Amniotic epithelial cell (primary cell): ENCODE measurements at places on chromosomes 6 and 20.

GRCh38 chr6:27591699-27592480 lies 119.0 kb upstream of the ZNF184 start:
- no peak for DNase-seq

DNA sequence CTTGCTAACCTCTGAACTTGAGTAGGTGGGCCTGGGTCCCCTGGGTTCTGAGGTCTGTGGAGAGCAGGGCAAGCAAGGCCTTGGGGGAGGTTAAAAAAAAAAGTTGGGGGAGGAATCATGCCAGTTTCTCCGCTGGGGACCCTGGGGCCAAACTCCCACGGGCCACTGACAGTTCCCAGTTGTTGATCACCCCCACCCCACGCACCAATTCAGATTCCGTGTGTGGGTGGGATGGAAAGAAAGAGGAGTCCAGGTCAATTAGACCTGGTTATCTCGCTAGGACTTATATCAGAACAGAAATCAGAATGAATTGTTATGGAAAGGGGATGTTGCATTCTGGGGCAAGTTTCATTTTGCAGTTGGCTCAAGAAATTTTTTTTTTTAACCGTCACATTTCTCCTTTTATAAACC lies 46.7 kb upstream of the SUPT3H start:
- DNase-seq = peak; percentile 56

DNA sequence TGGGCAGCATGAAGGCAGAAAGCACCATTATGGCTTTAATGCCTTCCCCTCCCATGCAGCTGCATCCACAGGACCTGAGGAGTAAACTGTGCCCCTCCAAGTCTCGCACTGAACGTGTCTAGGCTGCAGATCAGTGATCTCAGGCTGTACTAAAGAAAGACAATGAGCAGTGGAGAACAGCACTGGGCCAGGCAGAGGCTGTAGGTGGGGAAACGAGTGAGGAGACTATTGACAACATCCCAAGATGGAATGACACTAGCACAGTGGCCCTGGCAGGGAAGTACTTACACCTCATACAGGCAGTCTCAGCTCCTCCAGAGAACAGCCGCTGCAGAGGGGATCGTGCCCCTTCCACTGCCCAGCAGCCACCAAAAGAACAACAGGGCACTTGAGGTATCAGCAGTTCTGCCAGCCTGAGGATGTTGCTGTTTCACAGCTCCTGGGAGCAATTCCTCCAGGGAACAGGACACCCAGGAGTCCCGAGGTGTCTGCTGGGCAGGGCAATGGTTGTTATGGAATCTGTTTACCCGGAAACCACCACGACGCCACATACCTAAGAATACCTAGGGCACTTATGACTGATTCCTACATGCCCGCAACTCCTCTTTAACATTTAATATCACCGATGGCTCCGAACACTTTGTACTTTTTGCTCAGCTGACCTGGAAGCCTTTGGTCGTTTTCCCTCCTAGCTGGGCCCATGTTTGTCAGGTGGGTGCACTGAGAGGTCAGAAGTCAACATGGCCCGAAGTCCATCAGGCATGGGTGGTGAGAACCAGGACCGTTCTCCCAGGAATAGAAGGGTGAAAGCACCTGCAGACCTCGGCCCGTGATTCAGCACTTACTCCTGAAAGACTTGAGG lies 79.1 kb downstream of the SLC22A23 start:
- no peak for DNase-seq

DNA sequence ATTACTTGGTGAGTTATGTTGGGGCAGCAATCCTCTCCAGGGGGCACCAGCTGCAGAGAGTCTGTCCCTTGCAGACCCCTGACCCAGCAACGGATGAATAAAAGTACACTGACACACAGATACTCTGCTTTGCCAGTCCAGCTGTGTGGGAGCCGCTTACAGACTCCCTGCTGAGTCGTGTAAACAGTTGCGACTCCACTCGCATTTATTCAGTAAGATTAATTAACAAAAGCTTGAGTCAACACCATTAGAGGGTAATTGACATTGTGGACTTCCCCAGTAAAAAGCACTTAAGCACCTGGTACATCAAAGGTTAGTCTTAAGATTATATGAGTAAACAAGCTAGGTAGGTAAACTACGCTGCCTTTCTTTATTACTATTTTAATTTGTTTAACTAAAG lies 92.0 kb upstream of the TMEM181 start:
- DNase-seq = peak; percentile 14

DNA sequence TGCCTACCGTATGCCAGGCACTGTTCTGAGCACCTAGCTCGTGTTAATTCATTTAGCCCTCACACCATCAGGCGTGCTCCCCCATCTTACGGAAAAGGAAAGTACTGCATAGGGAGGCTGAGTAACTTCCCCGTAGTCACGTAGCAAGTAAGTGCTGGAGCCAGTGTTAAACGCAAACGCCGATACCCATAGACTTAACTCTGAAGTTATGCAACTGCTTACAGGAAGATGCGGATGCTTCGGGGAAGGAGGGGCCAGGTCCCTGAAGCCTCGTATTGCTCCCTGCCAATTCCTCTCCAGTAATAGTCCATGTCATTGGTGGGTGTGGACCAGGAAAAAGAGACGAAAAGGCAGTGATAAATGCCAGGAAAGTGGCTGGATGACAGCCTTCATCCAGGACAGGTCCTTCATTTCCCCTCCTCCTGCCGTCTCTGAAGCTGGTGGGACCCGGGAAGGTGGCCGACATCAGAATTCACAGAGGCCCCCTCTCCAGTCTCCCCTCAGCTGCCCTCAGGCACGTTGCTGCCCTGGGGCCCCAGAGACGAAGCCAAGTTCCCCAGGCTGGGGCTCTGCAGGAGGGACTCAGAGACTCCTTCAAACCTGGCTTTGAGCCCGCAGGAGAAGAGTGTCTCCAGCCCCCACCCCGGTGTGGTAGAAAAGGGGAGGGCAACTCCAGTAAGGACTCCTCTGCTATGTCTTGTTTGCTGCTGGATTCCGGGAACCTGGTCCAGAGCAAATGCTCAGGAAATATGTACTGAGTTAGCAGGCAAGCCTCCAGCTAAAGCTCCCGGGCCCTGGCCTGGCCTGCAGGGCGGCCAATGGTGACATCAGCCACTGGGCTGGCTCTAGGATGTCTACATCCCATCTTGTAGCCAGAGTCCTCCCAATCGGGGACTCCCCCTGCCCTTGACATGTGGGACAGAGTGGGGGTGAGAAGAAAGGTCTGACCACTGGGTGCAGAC lies 37.8 kb downstream of the RAB44 start:
- DNase-seq = peak; percentile 84

GRCh38 chr6:44120692-44121443 lies 6.4 kb downstream of the MRPL14 start:
- DNase-seq = no peak

DNA sequence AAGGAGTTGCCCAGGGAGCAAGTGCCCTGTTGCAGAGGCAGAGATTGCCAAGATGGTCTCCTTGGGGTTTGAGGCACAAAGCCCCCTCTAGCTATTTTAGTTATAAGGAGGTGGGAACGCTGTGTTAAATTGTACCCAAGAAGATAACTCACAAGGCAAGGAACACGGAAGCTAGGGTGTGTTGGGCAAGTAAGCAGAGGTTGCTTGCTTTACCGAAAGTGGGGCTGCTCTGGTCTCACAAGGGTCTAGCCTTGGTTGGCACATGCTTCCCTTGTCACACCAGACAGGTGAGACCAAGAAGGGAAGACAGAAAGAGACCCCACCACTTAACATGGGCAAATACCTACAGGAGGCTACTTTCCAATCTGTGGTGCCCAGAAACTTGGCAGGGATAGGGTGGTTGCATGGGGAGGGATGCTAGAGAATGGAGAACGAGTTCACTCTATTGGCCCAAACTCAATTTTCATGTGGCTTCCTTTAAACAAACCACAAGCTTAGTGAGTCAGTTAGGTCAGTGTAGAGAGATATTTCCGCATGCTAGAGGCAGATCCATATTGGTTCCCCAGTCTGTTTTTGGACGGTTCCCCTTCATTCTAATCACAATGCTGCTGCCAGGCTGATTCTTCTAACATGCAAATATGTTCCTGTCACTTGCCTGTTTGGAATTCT lies 42.4 kb downstream of the PLAGL1 start:
- peak; percentile 73 for DNase-seq

GRCh38 chr6:106844930-106845329 lies 129.6 kb downstream of the CD24 start:
- no peak for DNase-seq

GRCh38 chr20:57904314-57905105 lies 194.7 kb upstream of the PMEPA1 start:
- no peak for DNase-seq

- no peak for DNase-seq
These were observed 16.4 kb downstream of the SOX4 start for GRCh38 chr6:21609881-21610329.

GRCh38 chr6:148027201-148027600 lies 315.4 kb upstream of the SASH1 start:
- no peak for DNase-seq

- peak; percentile 27 for DNase-seq
These were observed 84.9 kb upstream of the CARMIL1 start for GRCh38 chr6:25194172-25194678.

GRCh38 chr6:71582820-71583219 lies 294.2 kb downstream of the OGFRL1 start:
- no peak for DNase-seq
